ENCODE measurements at places on chromosomes 7 and 10.

- H3K27me3 ChIP-seq = no peaks in the 10 kb centered on the region
- H3K4me1 ChIP-seq = no peaks in the 10 kb centered on the region
- DNase-seq = no peak
- H3K36me3 ChIP-seq = no peaks in the 10 kb centered on the region
- no peak overlapping the region for H3K27ac ChIP-seq
- H3K4me3 ChIP-seq = no peak overlapping the region
Measured at GRCh38 chr10:86391986-86392722, 25.6 kb upstream of the GRID1 start.

- no peak overlapping the region for H3K27ac ChIP-seq
- H3K4me1 ChIP-seq = no peaks in the 10 kb centered on the region
- no peaks in the 10 kb centered on the region for H3K36me3 ChIP-seq
- no peak for DNase-seq
- no peaks in the 10 kb centered on the region for H3K27me3 ChIP-seq
Measured at GRCh38 chr10:29575098-29575455, 59.7 kb downstream of the SVIL start.

DNA sequence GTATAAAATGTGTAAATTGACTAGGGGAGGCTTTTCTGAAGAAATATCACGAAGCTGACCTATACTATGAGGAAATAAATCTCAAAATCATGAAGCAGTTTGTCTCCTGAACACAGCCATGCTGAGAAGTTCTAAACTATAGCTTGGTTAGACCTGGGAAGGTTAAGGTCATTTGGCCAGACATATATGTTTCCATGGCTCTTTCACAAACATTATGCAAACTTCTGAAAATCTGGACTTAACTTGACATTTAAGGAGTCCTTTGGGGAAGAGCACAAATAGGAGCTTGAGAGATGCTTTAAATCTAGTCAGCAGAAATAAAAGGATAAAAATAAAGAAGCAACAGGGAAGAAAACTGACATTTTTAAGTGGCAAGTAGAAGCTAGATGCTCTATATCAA is 115.9 kb upstream of the MEOX2 start:
- H3K27ac ChIP-seq = no peak overlapping the region
- no peak overlapping the region for H3K4me3 ChIP-seq
- no peaks in the 10 kb centered on the region for H3K4me1 ChIP-seq
- H3K27me3 ChIP-seq = no peaks in the 10 kb centered on the region
- H3K36me3 ChIP-seq = no peaks in the 10 kb centered on the region

GRCh38 chr10:86388119-86388704 is 21.6 kb upstream of the GRID1 start:
- H3K27ac ChIP-seq = no peak overlapping the region
- H3K4me3 ChIP-seq = peak overlapping the region; percentile 38
- no peaks in the 10 kb centered on the region for H3K36me3 ChIP-seq
- H3K27me3 ChIP-seq = no peaks in the 10 kb centered on the region
- no peaks in the 10 kb centered on the region for H3K4me1 ChIP-seq

- H3K4me1 ChIP-seq = peaks cover 3% of the 10 kb centered on the region
- no peak overlapping the region for H3K4me3 ChIP-seq
- DNase-seq = no peak
- H3K36me3 ChIP-seq = no peaks in the 10 kb centered on the region
Measured at GRCh38 chr10:78623578-78624215, 445.1 kb upstream of the ZMIZ1 start.

DNA sequence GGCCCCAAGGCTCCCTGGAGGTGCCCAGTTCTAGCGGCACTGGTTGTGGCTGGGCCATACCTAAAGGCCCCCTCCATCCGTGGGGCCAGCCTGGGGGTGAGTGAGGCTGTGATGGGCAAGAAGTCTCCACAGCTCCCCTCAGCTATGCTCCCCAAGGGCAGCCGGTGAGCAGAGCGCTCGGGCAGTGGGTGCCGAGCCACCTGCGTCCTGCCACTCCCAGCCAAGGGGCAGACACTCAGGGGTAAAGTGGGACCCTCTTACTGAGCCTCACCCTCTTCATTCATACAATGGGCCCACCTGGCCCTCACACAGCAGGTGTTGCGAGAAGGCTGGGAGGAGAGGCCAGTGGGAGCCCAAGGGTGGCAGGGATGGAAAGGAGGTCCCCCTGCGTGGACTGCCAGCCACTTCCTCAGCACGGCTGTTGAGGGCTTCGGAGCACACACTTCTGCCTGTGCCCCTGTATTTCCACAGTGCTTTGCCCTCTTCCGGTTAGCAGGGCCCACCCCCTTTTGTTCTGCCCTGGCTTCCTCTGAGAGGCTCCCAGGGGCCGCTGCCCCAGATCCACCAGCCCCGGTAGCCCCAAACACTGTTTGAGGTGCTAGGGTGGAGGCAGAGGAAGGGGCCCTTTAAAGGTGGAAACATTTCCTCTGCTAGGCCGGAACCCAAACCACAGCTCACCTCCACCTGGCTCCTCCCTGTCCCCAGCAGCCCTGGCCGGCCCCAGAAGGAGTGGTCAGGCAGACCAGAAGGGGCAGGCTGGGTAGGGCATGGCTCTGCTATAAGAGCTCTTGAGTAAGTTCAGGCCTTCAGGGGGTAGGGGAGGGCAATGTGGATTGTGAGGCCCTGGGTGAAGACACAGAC is 16.4 kb upstream of the C10orf105 start:
- peaks cover 3% of the 10 kb centered on the region for H3K4me1 ChIP-seq
- H3K4me3 ChIP-seq = no peak overlapping the region
- H3K27me3 ChIP-seq = no peaks in the 10 kb centered on the region
- no peak overlapping the region for H3K27ac ChIP-seq

DNA sequence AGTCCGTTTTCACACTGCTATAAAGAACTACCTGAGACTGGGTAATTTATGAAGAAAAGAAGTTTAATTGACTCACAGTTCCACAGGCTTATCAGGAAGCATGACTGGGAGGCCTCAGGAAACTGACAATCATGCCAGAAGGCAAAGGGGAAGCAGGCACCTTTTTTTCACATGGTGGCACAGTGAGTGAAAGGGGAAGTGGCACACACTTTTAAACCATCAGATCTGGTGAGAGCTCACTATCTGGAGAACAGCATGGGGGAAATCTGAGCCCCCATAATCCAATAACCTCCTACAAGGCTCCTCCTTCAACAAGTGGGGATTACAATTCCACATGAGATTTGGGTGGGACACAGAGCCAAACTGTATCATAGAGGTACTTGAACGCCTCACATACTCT is 30.0 kb downstream of the AGR3 start:
- H3K4me3 ChIP-seq = no peak overlapping the region
- no peak for DNase-seq
- H3K36me3 ChIP-seq = no peaks in the 10 kb centered on the region
- H3K27me3 ChIP-seq = no peaks in the 10 kb centered on the region

DNA sequence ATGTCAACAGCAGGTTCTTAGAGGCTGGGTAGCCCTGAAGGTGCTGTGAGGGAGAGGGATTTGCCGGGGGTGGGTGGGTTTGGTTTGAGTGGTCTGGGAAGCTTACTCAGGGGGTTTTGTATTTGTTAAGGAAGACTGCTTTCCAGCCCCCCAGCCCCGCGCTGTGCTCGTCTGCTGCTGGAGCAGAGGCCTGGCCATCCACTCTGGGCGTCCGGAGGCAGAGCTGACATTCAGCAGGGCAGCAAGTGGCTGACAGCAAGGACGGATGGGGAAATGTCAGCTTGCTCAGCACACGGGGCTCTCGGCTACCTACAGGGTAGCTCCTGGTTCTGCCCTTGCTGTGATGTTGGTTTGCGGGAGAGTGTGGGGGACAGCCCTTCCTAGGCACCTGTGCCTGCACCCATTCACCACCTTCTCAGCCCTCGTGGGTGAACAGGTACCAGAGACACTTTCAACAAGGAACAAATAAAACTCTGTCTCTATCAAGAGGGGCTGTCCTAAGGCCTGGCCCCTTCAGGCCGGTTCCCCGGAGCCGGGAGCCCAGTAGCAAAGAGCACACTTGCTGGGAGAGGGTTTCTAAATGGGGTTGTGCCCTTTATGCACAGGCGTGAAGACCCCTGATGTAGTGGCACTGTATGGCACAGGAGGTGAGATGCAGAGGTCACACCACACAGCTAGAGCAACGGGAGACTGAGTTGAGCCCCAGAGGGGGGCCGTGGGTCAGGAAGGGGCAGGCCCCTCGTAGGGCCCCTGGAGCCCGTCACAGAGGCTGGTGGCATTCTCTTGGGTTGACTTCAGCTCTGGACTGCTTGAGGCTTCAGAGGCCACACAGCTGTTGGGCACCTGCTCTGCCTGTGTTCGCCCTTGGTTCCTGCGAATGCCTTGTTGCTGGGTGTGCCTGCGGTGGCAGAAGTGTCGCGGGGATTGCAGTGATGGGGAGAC is 72.2 kb upstream of the SHH start:
- peak; percentile 14 for DNase-seq
- no peak overlapping the region for H3K4me3 ChIP-seq
- H3K27me3 ChIP-seq = no peaks in the 10 kb centered on the region
- H3K27ac ChIP-seq = no peak overlapping the region

DNA sequence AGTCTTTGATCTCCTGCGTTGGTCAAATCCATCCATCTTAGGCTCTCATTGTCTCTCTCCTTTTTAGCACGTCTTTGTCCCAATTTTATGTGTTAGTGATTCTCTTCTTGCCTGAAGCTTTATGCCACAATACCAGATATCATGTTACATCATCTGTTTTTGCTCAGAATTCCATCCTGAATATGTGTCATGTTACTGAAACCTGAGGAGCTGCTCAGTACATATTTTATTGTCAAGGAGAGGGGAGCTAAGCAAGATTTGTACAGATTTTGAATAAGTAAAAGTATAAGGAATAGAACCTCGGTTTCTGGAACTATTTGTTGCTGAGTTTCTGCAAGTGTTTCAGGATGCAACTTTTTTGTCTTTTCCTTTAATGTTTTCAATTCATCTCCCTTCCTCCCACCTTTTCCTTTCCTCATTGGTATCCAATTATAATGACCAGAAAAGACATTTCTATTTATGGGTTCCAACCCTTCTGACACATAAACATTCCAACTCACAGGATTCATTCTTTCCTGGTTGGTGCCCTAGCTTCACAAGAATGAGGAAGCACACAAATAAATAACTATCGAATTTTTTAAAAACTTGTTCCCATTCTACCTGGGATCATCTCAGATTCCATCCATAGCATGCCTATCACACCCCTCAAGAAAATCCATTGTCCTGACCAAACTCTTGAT is 291.8 kb downstream of the CRPPA start:
- H3K4me3 ChIP-seq = no peak overlapping the region
- no peaks in the 10 kb centered on the region for H3K4me1 ChIP-seq
- no peaks in the 10 kb centered on the region for H3K27me3 ChIP-seq
- no peak overlapping the region for H3K27ac ChIP-seq
- no peaks in the 10 kb centered on the region for H3K36me3 ChIP-seq

GRCh38 chr7:101728128-101728527 is 89.3 kb upstream of the CUX1 start:
- no peaks in the 10 kb centered on the region for H3K27me3 ChIP-seq
- H3K36me3 ChIP-seq = no peaks in the 10 kb centered on the region
- no peak overlapping the region for H3K4me3 ChIP-seq
- no peak for DNase-seq
- no peak overlapping the region for H3K27ac ChIP-seq

GRCh38 chr7:16646472-16647072 is 591 bp downstream of the BZW2 start:
- H3K36me3 ChIP-seq = no peaks in the 10 kb centered on the region
- peaks cover 6% of the 10 kb centered on the region for H3K4me1 ChIP-seq
- H3K27me3 ChIP-seq = no peaks in the 10 kb centered on the region
- H3K27ac ChIP-seq = no peak overlapping the region
- peak overlapping the region; percentile 100 for H3K4me3 ChIP-seq

GRCh38 chr7:65744406-65744805 is 128.5 kb upstream of the VKORC1L1 start:
- no peak overlapping the region for H3K27ac ChIP-seq
- H3K36me3 ChIP-seq = peaks cover 22% of the 10 kb centered on the region
- no peak overlapping the region for H3K4me3 ChIP-seq
- no peaks in the 10 kb centered on the region for H3K4me1 ChIP-seq
- no peak for DNase-seq

GRCh38 chr7:39480901-39481300 is 85.3 kb upstream of the YAE1 start:
- no peaks in the 10 kb centered on the region for H3K4me1 ChIP-seq
- H3K27ac ChIP-seq = no peak overlapping the region
- H3K36me3 ChIP-seq = no peaks in the 10 kb centered on the region
- H3K4me3 ChIP-seq = no peak overlapping the region
- no peaks in the 10 kb centered on the region for H3K27me3 ChIP-seq
- DNase-seq = no peak

DNA sequence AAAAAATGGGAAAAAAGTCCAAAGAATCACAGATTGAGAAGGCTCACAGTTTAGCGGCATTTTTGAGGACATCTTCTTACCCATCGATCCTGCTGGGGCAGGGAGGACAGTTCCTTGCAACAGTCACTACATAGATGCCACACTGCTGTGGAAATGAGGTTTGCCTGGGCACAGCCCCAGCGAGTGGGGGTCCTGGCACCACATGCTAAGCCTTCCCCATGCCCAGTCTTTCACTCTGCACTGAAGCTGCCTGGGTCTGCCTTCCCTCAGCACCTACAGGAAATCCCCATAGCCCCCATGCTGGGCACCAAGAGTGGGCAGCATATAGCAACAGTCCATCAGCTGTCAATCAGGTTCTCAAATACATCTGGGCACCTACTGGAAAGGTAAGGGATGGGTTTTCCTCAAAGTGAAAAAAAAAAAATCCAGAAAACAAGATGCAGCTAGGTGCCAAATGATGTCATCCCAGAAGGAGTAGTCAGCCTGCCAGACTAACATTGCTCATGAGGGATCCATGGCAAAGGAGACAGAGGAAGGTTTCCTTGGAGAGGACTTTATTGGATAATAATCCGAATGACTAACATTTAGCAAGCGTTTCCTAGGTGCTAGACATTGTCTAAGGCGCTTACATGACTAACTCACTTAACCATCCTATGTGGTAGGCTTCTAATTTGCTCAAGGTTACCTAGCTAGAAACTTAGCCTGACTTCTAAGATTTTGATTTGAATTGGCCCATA is 125.7 kb upstream of the CXCL12 start:
- H3K36me3 ChIP-seq = no peaks in the 10 kb centered on the region
- H3K27me3 ChIP-seq = no peaks in the 10 kb centered on the region
- no peak for DNase-seq
- H3K4me3 ChIP-seq = no peak overlapping the region
- no peak overlapping the region for H3K27ac ChIP-seq

GRCh38 chr7:22339725-22340390 is 17.1 kb downstream of the RAPGEF5 start:
- H3K27ac ChIP-seq = no peak overlapping the region
- H3K27me3 ChIP-seq = no peaks in the 10 kb centered on the region
- H3K36me3 ChIP-seq = peaks cover 16% of the 10 kb centered on the region
- no peak overlapping the region for H3K4me3 ChIP-seq
- DNase-seq = no peak
- H3K4me1 ChIP-seq = peaks cover 16% of the 10 kb centered on the region
